ENCODE measurements at places on chromosomes 3 and 15.

GRCh38 chr3:196327405-196327804 lies 9.4 kb upstream of the DYNLT2B start:
- no peak for DNase-seq

DNA sequence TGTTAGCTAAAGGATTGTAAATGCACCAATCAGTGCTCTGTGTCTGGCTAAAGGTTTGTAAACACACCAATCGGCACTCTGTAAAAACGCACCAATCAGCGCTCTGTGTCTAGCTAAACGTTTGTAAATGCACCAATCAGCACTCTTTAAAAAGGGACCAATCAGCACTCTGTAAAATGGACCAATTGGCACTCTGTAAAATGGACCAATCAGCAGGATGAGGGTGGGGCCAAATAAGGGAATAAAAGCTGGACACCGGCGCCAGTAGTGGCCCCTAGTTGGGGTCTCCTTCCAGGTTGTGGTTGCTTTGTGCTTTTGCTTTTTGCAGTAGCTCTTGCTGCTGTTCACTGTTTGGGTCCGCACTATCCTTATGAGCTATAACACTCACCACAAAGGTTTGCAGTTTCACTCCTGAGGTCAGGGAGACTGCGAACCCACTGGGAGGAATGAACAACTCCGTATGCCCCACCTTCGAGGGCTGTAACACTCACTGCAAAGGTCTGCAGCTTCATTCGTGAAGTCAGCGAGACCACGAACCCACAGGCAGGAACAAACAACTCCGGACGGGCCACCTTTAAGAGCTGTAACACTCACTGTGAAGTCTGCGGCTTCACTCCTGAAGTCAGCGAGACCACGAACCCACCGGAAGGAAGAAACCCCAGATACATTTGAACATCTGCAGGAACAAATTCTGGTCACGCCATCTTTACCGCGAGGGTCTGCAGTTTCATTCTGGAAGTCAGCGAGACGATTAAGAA lies 1.1 kb upstream of the SUCLG2 start:
- no peak for DNase-seq

DNA sequence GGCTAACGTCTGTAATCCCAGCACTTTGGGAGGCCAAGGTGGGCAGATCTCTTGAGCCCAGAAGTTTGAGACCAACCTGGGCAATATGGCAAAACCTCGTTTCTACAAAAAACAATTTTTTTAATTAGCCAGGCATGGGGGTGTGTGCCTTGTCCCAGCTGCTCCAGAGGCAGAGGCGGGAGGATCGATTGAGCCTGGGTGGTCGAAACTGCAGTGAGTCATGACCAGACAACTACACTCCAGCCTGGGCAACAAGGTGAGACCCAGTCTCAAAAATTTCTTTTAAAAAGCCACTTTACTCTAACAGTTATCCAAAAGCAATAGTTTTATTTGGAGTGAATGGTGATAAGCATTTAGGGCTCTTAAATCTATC lies 12.5 kb downstream of the TRIM59 start:
- no peak for DNase-seq

DNA sequence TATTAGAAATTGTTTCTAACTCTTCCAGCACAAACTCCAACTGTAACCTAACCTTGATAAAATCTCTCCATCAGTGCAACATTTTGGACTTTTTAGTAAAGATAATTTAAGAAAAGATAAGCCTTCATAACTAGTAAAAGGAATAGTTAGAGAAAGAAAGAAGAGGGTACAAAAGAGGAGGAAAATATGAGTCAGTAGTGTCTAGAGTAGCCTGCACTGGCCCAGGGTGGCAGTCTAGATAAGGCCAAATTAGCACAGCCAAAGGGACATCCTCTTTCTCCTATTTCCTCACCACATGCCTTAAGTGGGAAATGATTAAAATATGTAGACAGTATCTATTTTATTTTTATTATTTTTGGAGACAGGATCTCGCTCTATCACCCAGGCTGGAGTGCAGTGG lies 3.7 kb downstream of the PROS1 start:
- no peak for DNase-seq

- no peak for DNase-seq
These were observed 1.9 kb downstream of the RUBCN start for GRCh38 chr3:197734667-197735318.

DNA sequence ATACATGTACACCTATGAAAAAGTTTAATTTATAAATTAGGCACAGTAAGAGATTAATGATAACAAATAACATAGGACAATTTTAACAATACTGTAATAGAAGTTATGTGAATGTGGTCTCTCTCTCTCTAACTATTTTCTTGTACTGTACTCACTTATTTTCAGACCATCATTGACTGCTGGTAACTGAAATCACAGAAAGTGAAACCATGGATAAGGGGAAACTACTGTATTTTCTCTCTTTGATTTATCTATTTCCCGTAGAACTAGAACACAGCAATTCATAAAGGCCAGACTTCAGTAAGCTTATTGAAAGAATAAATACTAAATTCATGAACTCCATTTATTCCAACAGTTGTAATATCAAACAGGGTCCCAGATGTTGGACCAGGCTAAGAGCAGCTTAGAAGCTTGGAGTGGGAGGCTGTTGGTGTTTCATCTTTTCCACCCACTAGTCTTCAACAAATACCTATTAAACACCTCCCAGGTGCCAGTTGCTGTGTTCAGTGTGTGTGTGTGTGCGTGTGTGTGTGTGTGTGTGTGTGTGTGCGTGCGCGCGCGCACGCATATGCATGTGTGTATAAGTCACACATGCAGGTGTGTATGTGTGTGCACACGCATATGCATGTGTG lies 235.4 kb downstream of the FOXP1 start:
- DNase-seq, result no peak

DNA sequence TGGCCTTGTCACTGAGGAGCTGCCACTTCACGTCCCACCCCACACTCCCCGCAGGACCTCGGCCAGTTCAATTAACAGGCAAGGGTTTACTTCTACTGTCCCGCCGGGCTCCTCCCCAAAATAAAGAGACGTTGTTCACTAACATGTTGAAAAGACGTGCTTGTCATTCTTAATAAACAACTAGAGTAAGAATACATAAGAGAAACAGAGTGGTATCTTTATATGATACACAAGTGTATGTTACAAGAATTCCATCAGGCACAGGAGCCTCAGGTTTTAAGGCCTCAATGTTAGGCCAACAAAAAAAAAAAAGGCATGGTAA lies 326 bp upstream of the IMPDH2 start:
- DNase-seq, result no peak

DNA sequence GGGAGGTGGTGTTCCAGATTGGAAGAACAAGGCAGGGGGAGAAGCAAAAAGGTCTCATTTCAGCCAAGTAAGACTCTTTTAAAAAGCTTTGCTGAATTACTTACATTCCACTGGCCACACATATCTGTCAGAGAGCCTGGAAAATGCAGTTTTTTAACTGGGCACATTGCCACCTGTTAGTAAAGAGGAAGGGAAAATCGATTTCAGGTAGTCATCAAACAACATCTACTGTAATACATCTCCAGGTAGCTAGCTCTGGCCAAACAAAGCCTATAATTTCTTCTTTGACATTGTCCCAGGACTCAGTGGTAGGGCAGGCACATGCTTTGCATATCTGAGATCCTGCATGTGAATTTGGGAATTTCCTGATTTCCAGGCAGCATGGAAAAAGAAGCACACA lies 480.7 kb upstream of the SUCLG2 start:
- no peak for DNase-seq
